ENCODE measurements at places on chromosomes 11 and 22. TPM values are rescaled to one million over a fixed set of nuclear protein-coding genes. Genes with fewer than 3 reads are reported as not detected.

NXPE4 gene
- 1.1 TPM for polyA plus RNA-seq

CARNS1 gene
- polyA plus RNA-seq: 7.7 TPM

ARHGAP20 gene
- polyA plus RNA-seq: 0.79 TPM

ACRV1 gene
- 0.08 TPM for polyA plus RNA-seq

CCDC73 gene
- not detected for polyA plus RNA-seq

PTPN5 gene
- 0.22 TPM for polyA plus RNA-seq

C11orf16 gene
- not detected for polyA plus RNA-seq

MUC6 gene
- not detected for polyA plus RNA-seq

BEST1 gene
- polyA plus RNA-seq: 6.9 TPM

C1QTNF4 gene
- 0.50 TPM for polyA plus RNA-seq
